ENCODE measurements at places on chromosomes 13 and 19. TPM values are rescaled to one million over a fixed set of nuclear protein-coding genes. Genes with fewer than 3 reads are reported as not detected.

CEACAM4 gene
- not detected for total RNA-seq

CGB5 gene
- 0.88 TPM for total RNA-seq

PLIN5 gene
- total RNA-seq, result 0.26 TPM

SRRM5 gene
- total RNA-seq, result 0.93 TPM

SIGLEC5 gene
- total RNA-seq, result not detected

C19orf53 gene
- total RNA-seq, result 218 TPM

ATP4A gene
- total RNA-seq, result not detected

BRCA2 gene
- 3.0 TPM for total RNA-seq

ARHGAP33 gene
- 9.2 TPM for total RNA-seq

CNFN gene
- total RNA-seq, result 51.3 TPM

SH2D3A gene
- total RNA-seq, result 15.4 TPM

ZNF737 gene
- not detected for total RNA-seq

PCID2 gene
- 39.3 TPM for total RNA-seq

MADCAM1 gene
- total RNA-seq, result 0.33 TPM

ZNF681 gene
- total RNA-seq, result not detected

S1PR2 gene
- total RNA-seq, result 1.1 TPM

TMEM86B gene
- total RNA-seq, result 5.2 TPM

IGLON5 gene
- 0.03 TPM for total RNA-seq

IFNL1 gene
- total RNA-seq, result not detected

ZNF98 gene
- total RNA-seq, result not detected

IGFL2 gene
- total RNA-seq, result 1.3 TPM

SLITRK6 gene
- total RNA-seq, result 0.39 TPM

GGN gene
- total RNA-seq, result 0.22 TPM

ZNF442 gene
- total RNA-seq, result not detected

ZNF600 gene
- total RNA-seq, result 0.15 TPM

NTF4 gene
- total RNA-seq, result 0.46 TPM

C3 gene
- 45.2 TPM for total RNA-seq

CCNE1 gene
- 26.6 TPM for total RNA-seq

LIM2 gene
- total RNA-seq, result not detected

C13orf42 gene
- not detected for total RNA-seq

FUT6 gene
- not detected for total RNA-seq

NOTCH3 gene
- total RNA-seq, result 7.9 TPM

KLF1 gene
- 0.05 TPM for total RNA-seq

OR10H1 gene
- not detected for total RNA-seq

LRP3 gene
- 61.7 TPM for total RNA-seq

LYL1 gene
- 1.0 TPM for total RNA-seq

ZNF491 gene
- not detected for total RNA-seq

IGSF23 gene
- total RNA-seq, result 0.31 TPM

NXNL1 gene
- not detected for total RNA-seq

ZSCAN4 gene
- not detected for total RNA-seq

CCL25 gene
- total RNA-seq, result not detected

VAV1 gene
- 6.3 TPM for total RNA-seq

FCAR gene
- not detected for total RNA-seq

C19orf85 gene
- total RNA-seq, result not detected

CPAMD8 gene
- total RNA-seq, result not detected

PCDH17 gene
- not detected for total RNA-seq

ZNF471 gene
- 0.06 TPM for total RNA-seq

SCAF1 gene
- total RNA-seq, result 67.0 TPM

PRX gene
- total RNA-seq, result 1.4 TPM

TEAD2 gene
- 17.9 TPM for total RNA-seq

POLR1G gene
- total RNA-seq, result 52.7 TPM

COX6B1 gene
- 1,346 TPM for total RNA-seq

ANKLE1 gene
- total RNA-seq, result 0.28 TPM

LRRC8E gene
- 5.7 TPM for total RNA-seq

LRRC25 gene
- total RNA-seq, result not detected

Data from A549 treated with CORT108297 at 1 μM for 4 hours (cell line).